Central memory CD8-positive, alpha-beta T cell (primary cell): ENCODE measurements at places on chromosomes 7 and 10.

DNA sequence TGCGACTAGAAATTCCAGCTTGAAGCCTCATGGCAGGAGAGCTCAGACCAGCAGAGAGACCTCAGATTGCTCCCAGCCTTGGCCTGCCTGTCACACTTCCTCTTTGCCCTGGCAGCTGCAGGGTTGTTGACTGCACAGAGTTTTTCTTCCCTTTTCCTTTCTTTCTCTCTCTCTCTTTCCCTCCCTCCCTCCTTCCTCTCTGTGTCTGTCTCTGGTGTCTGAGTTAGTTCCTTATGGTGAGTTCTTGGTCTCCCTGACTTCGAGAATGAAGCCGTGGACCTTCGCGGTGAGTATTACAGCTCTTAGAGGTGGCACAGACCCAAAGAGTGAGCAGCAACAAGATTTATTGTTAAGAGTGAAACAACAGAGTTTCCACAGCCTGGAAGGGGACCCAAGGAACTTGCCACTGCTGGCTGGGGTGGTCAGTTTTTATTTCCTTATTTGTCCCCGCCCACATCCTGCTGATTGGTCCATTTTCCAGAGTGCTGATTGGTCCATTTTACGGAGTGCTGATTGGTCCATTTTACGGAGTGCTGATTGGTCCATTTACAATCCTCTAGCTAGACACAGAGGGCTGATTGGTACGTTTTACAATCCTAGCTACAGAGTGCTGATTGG lies 266.3 kb downstream of the RPS24 start:
- DNase-seq: no peak

DNA sequence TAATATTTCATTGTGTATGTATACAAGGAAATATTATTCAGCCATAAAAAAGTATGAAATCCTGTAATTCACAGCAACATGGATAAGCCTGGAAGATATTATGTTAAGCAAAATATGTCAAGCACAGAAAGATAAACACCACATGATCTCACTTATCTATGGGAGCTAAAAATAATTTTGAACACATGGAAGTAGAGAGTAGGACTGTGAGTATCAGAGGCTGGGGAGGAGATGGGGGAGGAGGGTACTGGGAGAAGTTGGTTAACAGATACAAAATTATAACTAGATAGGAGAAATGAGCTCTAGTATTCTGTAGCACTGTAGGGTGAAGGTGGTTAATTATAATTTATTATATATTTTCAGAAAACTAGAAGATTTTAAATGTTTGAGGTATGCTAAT lies 132.7 kb downstream of the DOCK4 start:
- no peak for DNase-seq

DNA sequence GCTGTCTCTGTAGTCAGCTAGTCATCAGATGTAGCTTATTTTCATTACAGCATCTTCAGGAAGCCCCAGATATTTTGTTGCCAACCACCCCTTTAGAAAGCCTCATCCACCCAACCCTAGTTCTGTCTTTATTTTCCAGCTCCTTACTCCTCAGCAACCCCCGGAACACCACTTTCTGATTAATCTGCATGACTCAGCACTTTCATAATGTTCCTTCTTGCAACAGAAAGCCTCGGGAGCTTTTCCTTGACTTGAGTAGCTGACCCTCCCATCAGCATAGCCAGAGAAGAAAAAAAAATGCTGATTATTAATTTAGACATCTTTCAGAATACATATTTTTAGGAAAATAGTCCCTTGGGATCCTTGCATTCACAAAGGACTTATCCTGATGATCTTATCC lies 244.0 kb upstream of the CXCL12 start:
- DNase-seq: no peak

DNA sequence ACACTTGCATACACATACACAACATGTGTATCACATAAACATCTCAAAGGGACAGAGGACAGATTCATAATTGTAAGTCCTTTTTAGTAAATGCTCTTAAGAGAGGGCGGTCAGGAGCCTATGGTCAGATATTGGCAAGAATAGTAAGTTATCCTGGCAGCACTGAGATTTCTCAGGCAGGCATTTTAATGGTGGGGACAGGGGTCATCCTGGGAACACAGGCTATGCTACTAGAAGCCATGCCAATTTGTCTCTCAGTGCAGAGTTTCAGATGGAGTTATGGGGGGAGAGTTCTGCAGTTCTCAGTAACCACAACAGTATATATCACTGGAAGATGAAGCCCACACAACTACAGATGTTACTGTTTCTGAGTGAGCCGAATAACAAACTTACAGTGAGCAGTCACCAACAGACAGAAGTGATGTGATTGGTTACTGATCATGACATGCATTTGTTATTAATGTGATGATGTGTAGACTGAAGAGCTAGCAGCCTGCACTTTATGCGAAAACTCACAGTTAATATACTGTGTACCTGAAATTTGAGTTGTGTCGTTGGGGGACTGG lies 16.4 kb downstream of the ZNF487 start:
- no peak for DNase-seq

GRCh38 chr7:155993420-155994278 lies 181.4 kb upstream of the SHH start:
- no peak for DNase-seq

DNA sequence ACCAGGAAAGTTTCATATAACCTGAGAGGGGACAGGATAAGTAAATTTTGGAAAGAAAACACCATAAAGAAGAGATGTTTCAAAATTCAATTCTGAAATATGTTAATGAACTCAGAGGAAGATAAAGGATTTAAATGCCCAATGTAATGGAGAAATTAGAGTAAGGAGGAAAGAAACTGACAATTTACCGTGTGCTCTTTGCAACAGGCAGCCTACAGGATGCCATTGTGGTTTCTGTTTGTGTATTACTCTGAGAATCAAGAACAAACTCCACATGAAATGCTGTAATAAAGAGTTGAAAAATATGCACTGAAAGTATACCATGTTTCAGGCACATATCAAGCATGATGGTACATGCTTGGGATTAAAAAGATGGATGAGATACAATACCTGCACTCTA lies 44.8 kb upstream of the GLCCI1 start:
- DNase-seq: no peak

GRCh38 chr10:93267521-93267920 lies 193.8 kb downstream of the CYP26A1 start:
- DNase-seq: no peak

DNA sequence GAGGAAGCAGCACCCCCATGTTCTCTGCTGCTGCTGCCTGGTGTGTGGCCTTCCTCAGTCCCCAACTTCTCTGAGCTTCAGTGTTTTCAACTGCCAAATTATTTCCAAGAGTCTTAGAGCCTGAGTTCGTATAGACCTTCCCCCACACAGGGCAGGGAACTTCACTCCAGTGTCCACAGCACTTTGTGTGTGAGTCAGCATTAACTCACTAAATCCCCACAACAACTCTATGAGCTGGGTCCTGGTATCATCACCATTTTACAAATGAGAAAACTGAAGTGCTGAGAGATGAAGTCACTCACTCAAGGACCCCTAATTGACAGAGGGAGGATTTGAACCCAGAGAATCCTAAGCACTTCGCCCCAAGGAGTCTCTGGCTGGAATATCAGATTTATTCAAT lies 48.3 kb downstream of the ADCYAP1R1 start:
- DNase-seq: no peak
